AG04449 (cell line): ENCODE measurements at places on chromosomes 12 and 14.

- no peak for DNase-seq
Measured at GRCh38 chr14:76676539-76676938, 84.7 kb upstream of the VASH1 start.

DNA sequence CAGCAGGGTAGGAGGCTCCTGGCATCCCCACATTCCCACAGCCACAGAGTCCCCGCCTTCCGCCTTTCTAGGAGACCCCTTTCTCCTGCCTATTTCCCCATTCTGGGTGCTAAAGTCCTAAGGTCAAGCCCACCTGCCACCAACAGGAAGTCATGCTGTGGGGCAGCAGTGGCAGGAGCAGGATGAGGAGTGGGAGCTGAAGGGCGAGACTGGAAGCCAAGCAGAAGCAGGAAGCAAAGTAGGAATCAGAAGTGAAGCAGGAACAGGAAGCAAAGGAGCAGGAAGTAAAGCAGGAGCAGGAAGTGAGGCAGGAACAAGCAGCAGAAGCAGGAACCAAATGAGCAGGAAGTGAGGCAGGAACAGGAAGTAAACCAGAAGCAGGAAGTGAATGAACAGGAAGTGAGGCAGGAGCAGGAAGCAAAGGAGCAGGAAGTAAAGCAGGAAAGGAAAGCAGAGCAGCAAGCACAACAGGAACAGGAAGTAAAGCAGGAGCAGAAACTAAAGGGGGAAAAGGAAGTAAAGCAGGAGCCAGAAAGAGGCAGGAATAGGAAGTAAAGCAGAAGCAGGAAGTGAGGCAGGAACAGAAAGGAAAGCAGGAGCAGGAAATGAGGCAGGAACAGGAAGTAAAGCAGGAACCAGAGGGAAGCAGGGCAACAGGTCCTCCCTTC lies 38.3 kb upstream of the RIMBP2 start:
- DNase-seq: no peak

DNA sequence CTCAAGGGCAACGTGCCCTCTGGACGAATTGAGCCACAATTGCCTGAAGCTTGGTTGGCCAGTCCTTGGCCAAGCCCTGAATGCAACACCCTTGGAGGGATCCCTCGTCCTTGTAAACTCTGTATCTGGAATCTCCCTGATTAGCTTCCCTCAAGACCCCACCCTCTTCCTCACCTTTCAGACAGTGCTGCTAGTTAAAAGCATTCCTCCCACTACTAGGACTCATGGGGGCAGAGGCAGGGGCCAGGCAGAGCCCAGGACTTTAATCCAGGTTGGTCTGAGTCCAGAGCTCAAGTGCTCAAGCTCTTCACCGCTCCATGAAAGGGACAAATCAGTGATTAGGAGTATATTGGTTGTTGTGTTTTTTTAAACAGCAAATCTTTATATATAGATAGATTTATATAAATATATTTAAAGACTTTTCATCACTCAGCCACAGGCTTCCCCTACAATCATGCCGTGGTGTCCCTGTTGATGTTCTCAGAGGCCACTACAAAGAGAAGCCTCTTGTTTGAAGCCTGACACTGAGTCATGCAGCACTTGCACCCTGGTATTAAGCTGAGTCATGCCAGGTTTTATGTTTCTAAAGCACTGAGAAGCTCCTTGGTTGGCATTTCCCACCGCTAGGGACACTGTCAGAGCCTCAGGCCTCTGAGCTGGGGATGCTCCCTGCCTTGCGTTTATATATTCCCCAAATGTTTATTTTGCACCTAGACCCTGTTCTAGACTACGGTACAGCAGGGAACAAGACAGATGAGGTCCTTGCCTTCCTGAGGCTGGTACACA lies 53.8 kb upstream of the GSC start:
- no peak for DNase-seq

- peak; percentile 36 for DNase-seq
Measured at GRCh38 chr14:49892301-49892635, 614 bp upstream of the ARF6 start.

- no peak for DNase-seq
Measured at GRCh38 chr12:45220363-45220931, 4.6 kb downstream of the ANO6 start.

DNA sequence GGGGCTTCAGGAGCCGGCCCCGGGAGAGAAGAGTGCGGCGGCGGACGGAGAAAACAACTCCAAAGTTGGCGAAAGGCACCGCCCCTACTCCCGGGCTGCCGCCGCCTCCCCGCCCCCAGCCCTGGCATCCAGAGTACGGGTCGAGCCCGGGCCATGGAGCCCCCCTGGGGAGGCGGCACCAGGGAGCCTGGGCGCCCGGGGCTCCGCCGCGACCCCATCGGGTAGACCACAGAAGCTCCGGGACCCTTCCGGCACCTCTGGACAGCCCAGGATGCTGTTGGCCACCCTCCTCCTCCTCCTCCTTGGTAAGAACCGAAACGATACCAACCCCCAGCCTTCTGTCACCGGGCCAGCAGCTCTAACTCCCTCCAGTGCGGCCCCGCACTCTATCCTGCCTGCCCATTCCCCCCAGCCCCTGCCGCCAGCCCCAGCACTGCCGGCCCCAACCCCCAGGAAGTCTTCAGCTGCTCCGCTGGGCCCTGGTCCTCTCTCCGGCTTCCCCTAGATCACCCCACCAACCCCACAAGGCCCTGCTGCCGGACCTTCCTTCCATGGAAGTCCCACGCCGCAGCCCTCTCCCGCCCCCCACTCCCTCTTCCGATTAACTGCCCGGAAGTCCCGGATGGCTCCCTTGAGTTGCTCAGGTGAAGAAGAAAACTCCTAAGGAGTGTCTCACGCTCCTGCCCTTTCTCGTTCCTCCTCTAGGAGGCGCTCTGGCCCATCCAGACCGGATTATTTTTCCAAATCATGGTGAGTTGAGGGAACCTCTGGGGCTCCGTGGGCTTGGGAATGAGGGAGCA lies 693 bp downstream of the LRP10 start:
- no peak for DNase-seq

DNA sequence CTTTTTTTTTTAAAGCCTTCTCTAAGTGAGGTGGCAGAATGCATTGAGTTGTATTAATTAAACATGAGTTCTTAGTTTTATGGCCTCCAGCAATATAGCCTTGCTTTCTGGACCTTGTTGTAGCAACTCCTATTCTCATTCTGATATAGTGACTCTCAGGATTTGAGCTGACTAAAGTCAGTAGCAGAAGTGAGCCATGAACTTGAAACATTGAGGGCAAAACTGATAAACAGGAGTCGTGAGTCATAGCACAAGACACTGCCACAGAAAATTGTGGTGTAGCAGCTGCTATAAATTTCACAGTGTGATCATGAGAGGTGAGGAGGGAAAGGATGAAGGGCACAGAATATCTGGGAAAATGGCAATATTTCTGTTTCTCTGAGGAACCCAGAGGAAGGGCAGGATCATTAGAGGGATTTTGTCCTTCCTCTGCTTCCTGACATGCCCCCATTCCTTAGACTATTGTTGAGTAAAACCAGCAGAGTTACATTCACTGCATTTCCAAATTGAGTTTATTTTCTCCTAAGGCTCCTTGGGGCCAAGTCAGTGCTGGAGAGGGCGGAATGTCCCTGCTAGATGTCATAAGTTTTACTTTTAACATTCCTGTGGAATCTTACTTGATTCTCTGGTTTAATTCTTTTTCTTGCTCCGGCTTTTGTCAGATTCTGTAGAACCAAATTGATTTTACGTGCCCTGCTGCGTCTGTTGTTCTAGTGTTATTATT lies 7.5 kb downstream of the KLRG1 start:
- DNase-seq: no peak

GRCh38 chr14:61636779-61637178 lies 58.5 kb upstream of the HIF1A start:
- DNase-seq: no peak

DNA sequence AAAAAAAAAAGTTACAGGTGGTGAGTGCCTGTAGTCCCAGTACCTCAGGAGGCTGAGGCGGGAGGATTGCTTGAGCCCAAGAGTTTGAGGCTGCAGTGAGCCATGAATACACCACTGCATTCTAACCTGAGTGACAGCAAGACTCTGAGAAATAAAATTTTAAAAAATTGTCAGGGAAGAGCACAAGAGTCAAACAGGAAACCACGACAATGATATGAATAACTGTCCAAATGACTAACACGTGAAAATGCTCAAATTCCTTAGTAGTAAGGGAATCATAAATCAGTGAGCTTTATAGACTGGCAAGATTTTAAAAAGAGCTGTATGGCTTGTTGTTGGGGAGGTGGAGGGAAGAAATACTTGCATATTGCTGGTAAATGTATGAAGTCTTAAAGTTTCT lies 12.9 kb upstream of the ASPG start:
- no peak for DNase-seq

GRCh38 chr12:29516431-29516875 lies 19.0 kb upstream of the OVCH1 start:
- DNase-seq: no peak

DNA sequence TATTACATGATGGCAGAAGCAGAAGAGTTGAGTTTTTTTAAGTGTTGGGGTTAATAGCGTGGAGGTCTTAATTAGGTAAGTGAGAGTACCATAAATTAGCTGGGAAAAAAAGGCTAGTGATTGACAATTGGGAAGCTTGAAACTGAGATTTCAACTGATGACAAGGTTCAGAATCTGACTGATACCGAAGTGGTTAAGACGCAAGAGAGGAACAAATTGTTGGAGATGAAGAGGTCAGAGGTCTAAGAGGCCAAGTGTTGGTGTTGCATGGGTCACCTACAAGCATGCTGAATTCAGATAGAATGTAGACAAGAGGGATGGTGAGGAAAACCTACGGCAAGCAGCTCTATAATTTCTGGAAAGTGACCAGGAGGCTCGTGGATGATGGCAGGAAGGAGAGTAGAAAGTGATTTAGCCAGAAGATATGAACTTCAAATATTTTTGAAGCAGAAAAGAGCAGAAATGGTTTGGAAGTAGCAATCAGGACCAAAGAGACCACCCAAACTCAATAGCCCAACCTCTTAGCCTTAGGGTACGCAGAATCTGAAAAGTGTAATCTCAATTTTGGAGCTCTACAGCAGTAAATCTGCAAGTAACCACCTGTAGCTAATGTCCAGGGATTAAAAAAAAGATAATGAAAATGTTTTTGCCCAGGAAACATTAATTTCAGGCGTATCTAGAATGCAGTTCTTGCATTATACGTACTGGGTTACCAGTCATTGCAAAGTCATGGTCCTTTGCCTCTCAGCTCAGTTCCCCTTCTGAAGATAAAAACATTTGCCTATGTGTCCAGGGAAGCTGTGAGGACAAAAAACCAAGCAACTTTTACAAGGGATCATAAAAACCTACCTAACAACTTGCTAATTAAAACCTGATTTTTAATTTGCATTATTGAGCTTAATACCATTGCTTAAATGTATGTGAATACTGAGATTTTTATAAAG lies 1.7 kb upstream of the TMPO start:
- DNase-seq: no peak

DNA sequence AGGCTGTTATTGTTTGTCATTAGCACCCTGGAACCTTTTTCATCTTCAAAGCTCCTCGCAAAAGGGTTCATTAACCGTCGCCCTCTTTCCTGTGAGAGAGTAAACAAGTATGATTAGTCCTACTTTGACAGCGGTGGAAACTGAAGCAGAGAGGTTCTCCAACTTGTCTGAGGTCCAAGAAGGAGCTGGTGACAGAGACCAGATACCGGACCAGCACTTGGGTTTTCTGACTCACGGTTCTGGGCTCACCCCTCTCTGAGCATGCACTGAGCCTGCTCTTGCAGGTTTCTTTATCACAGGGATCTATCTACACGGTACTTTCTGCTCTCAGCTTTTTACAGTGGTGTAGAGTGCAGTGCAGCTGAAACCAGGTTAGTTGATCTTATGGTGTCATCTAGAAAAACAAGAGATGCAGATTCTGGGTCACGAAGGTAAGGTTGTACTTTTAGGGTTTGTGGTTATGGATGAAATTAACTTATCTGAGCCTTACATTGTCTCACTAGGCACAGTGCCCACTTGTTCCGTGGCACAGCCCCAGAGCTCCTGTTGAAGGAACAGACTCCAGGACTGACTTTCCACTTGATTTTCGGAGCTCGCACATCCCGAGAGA lies 62.1 kb downstream of the PPP2R5C start:
- DNase-seq: no peak

DNA sequence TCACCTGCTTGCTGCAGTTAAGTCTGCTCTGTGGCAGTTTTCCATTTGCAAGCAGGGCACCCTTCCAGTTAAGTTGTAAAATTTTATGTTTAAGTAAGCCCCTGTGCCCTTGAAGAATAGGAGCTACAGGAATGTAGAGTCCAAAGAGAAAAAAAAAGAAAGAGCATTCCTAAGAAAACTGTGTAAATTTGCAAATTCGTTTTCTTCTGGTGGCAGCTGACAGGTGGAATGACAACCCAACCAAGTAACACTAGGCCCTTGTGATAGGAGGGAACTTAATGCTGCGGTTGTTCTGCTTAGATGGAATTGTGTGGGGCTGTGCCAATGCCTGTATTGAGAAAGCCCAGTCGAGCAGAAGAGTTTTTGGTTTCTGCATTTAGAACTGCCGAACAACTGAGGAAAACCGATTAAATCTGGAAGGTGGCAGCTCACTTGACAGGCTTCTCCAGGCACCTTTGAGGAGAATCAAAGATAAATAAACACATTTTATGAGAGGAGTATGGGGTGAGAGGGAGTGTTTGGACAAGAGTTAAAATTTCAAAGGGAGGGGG lies 280.0 kb downstream of the RAD51B start:
- DNase-seq: no peak

DNA sequence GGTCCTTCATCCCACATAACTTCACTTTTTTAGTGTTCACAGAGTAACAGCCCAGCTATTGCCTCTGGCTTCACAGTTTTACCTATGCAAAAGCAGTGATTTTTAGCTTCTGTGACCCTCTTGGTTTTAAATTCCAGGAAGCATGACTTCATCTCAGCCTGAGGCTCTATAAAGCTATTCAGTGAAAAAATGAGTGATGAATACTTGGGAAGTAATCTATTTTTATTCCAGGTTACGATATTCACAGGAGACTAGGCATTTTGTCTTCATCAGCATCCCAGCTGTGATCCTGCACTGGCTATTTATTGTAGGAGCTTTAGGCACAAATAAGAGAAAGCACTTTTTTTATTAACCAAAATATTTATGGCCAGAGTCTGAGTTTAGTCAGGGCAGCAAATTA lies 164.8 kb downstream of the SNAPC1 start:
- peak; percentile 44 for DNase-seq

- no peak for DNase-seq
Measured at GRCh38 chr14:99183716-99184115, 88.3 kb downstream of the BCL11B start.

DNA sequence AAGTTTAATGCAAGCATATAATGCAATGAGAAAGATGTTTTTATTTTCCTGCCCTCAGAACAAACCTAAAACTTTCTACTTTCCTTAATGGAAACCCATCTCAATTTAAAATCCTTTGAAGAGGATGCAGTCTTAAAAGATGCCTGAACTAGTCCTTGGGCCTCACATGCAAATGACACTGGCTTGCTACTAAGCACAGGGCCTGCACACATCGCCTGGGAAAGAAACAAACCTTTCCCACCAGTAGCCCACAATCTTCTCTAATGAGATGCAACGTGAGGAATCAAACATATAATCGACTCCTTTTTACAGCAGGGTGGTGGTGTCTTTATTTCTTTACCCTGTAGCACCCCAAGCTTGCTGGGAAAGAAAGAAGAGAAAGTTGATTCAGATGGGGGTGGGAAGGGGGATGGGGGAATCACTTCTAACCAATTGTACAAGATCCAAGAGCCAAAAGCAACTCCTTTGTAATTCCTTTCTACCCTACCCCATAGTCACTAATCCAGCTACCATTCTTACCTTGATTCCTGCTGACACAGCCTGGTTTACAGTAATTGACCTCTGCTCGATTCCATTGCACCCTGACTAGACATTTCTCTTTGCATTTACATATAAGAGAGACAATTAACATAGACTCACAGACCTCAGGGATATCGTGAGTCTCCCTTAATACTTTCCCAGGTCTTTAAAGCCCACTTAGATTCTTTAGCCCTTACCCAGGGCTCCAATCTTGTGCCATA lies 69.5 kb upstream of the FERMT2 start:
- DNase-seq: no peak
